ENCODE measurements at places on chromosomes 13 and 19. TPM values are rescaled to one million over a fixed set of nuclear protein-coding genes. Genes with fewer than 3 reads are reported as not detected.

DNA sequence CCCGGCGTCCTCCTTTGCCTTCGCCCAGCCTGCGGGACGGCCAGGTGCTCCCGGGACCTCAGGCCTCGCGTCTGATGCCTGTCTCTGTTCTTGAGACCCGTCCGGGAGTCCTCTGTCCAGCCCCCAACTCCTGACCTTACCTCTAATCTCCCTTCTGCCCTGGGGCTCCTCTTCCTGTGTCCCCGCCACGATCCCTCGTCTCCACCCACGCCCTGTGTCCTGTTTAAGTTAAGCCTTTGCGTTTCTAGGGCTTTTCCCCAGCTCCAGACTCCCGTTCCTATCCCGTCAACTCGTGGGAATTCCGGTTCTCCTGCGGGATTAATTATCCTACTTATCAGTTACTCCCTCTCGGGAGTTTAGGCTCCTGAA, 686 bp downstream of the LENG8 start:
- H3K36me3 ChIP-seq, result peaks cover 49% of the 10 kb centered on the region
- peaks cover 40% of the 10 kb centered on the region for H3K4me1 ChIP-seq
- H3K27ac ChIP-seq, result peak overlapping the region; percentile 95
- H3K4me3 ChIP-seq, result peak overlapping the region; percentile 72
- H3K27me3 ChIP-seq, result no peaks in the 10 kb centered on the region
- no peak for DNase-seq

- H3K36me3 ChIP-seq, result no peaks in the 10 kb centered on the region
- H3K4me1 ChIP-seq, result peaks cover 22% of the 10 kb centered on the region
- peak within 1 kb of the TSS; percentile 55 for H3K4me3 ChIP-seq
- H3K27me3 ChIP-seq, result peaks cover 36% of the 10 kb centered on the region
- no peak within 1 kb of the TSS for H3K27ac ChIP-seq
- DNase-seq, result peak; percentile 69
Measured at GRCh38 chr13:43786766-43787517, at the start of gene ENOX1. Gene ENOX1, minus strand, starts transcription at chr13:43786972.

- H3K4me1 ChIP-seq, result no peaks in the 10 kb centered on the region
- no peak for DNase-seq
- H3K36me3 ChIP-seq, result no peaks in the 10 kb centered on the region
- H3K27me3 ChIP-seq, result no peaks in the 10 kb centered on the region
Measured at GRCh38 chr19:8081569-8082550, 29.3 kb downstream of the CCL25 start.

GRCh38 chr19:9115307-9115813, at the start of gene OR7G1:
Gene OR7G1, minus strand, starts transcription at chr19:9115763. Its CDS starts 0 bp downstream, at chr19:9115763.
- H3K36me3 ChIP-seq, result no peaks in the 10 kb centered on the region
- no peaks in the 10 kb centered on the region for H3K4me1 ChIP-seq
- no peak within 1 kb of the TSS for H3K27ac ChIP-seq
- no peak within 1 kb of the TSS for H3K4me3 ChIP-seq

- H3K27me3 ChIP-seq, result no peaks in the 10 kb centered on the region
- DNase-seq, result no peak
- peak overlapping the region; percentile 84 for H3K27ac ChIP-seq
- peaks cover 35% of the 10 kb centered on the region for H3K4me1 ChIP-seq
- no peaks in the 10 kb centered on the region for H3K36me3 ChIP-seq
- H3K4me3 ChIP-seq, result peak overlapping the region; percentile 86
Measured at GRCh38 chr19:1884719-1885334, 469 bp downstream of the ABHD17A start.

GRCh38 chr13:67538906-67539305, 308.8 kb upstream of the PCDH9 start:
- no peaks in the 10 kb centered on the region for H3K36me3 ChIP-seq
- H3K4me1 ChIP-seq, result no peaks in the 10 kb centered on the region
- no peak overlapping the region for H3K27ac ChIP-seq
- H3K4me3 ChIP-seq, result no peak overlapping the region

DNA sequence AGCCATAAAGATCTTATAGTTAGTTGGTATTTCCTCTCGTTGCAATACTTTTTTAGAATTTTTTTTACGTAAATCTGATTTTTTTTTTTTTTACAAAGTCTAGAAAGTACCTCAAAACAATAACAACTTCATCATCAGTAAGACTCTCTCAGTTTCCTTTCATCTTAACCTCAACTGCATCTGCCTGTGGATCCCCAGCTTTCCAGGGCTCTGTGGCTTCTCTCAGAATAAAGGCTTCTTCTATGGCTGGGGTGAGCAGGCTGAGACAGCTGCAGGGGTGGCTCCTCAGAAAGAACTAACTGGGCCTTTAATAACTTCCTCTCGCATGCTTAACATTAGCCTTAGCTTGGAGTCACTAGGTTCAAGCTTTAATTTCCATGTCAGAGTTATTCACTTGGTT, 4.2 kb downstream of the ZNF506 start:
- no peak overlapping the region for H3K4me3 ChIP-seq
- H3K27me3 ChIP-seq, result no peaks in the 10 kb centered on the region
- H3K36me3 ChIP-seq, result peaks cover 13% of the 10 kb centered on the region
- no peak for DNase-seq
- no peak overlapping the region for H3K27ac ChIP-seq
- H3K4me1 ChIP-seq, result peaks cover 24% of the 10 kb centered on the region

DNA sequence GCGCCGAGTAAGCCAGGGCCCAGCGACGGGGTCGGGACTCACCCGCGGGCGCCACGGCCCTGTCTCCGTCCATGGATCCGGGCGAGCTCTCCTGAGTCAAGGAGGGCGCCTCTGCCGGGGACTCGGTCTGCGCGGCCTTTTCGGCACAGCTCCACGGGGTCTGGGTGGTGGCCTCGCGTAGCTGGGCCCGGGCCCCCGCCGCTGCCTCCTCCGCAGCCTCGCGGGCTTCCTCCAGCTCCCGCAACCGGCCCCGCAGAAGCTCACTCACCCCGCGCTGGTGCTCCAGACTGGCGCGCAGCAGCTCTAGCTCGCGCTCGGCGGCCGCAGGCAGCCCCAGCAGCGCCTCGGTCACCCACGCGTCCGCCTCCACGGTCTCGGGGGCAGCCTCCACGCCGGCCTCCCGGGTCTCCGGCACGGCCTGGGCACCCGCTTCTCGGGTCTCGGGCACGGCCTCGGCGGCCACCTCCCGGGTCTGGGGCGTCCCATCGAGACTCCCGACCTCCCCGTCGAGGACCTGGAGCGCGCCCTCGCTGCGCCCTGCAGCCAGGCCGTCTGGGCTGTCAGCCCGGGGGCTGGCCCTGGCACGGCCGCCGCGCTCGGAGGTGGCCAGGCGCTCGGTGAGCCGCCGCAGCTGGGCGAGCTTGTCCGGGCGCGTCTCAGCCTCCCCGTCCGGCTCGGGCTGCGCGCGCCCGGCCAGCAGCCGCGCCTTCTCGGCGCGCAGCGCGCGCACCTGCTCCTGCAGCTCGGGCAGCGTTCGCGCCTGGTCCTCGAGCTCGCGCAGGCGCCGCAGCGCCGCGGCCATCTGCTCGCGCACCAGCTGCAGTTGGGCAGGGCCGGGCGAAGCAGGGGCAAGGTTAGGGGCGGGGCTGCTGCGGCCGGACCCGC, 8.4 kb downstream of the KANK3 start:
- H3K27ac ChIP-seq, result no peak overlapping the region
- H3K4me1 ChIP-seq, result peaks cover 33% of the 10 kb centered on the region
- peaks cover 18% of the 10 kb centered on the region for H3K27me3 ChIP-seq

CYP4F8 gene
- 2.1 TPM for total RNA-seq

DNA sequence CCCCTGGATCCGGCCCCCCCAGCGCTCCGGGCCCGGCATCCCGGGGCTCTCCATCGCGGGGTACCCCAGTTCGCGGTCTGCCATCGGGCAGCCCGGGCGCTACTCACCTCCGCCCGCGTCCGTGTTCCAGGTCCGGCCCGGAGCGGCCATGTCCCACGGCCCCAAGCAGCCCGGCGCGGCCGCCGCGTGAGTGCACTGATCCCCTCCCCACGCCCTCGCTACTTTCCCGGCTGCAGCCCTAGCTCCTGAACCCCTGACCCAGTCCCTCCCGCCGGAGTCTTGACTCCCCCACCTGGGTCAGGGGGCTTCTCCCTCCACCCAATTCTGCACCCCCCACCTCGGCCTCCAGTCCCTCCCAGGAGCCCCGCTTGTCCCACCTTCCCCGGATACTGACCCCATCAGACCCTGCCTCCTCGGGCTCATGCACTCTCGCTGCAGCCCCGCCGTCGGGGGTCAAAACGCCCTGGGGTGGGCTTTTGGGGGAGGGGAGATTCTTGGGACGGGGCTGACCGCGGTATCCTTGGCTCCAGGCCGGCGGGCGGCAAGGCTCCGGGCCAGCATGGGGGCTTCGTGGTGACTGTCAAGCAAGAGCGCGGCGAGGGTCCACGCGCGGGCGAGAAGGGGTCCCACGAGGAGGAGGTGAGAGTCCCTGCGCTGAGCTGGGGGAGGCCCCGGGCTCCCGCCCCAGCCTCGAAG, 566 bp downstream of the HMG20B start:
- peak overlapping the region; percentile 79 for H3K4me3 ChIP-seq
- H3K36me3 ChIP-seq, result no peaks in the 10 kb centered on the region
- H3K27me3 ChIP-seq, result no peaks in the 10 kb centered on the region
- peaks cover 16% of the 10 kb centered on the region for H3K4me1 ChIP-seq
- H3K27ac ChIP-seq, result peak overlapping the region; percentile 74
- DNase-seq, result peak; percentile 79

CHST8 gene
- 0.64 TPM for total RNA-seq

- H3K4me1 ChIP-seq, result no peaks in the 10 kb centered on the region
- H3K36me3 ChIP-seq, result no peaks in the 10 kb centered on the region
- no peak overlapping the region for H3K27ac ChIP-seq
- H3K27me3 ChIP-seq, result peaks cover 4% of the 10 kb centered on the region
Measured at GRCh38 chr19:4732680-4733114, 9.1 kb upstream of the DPP9 start.

THSD8 gene
- 2.8 TPM for total RNA-seq

DNA sequence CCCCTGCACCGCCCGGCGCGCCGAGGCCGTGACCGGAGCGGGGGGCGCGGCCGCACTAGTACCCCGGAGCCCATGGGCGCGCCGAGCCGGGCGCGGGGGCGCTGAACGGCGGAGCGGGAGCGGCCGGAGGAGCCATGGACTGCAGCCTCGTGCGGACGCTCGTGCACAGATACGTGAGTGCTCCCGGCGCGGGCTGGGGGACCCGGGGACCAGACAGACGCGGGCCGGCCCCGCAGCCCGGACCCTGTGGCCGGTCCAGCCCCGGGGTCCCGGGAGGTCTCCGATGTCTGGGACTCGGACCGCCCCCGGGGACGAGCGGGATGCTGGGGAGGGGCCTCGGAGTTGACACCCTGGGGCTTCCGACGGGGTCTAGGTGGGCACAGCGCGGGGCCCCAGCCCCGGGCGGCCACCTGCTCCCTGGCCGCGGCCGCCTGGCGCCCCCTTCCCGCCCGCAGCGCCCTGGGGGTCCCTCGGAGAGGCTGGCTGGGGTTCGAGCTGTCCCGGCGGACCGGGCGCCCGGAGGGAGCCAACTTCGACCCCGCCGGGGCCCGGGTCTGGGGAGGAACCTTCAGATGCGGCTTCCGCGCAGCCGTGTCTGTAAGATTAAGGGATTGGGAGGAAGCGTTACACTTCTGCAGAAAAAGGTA, 568 bp downstream of the ATP11A start:
- peaks cover 42% of the 10 kb centered on the region for H3K4me1 ChIP-seq
- H3K27ac ChIP-seq, result peak overlapping the region; percentile 97
- no peaks in the 10 kb centered on the region for H3K27me3 ChIP-seq
- H3K4me3 ChIP-seq, result peak overlapping the region; percentile 95
- H3K36me3 ChIP-seq, result peaks cover 5% of the 10 kb centered on the region

MEDAG gene
- 5.5 TPM for total RNA-seq

DNA sequence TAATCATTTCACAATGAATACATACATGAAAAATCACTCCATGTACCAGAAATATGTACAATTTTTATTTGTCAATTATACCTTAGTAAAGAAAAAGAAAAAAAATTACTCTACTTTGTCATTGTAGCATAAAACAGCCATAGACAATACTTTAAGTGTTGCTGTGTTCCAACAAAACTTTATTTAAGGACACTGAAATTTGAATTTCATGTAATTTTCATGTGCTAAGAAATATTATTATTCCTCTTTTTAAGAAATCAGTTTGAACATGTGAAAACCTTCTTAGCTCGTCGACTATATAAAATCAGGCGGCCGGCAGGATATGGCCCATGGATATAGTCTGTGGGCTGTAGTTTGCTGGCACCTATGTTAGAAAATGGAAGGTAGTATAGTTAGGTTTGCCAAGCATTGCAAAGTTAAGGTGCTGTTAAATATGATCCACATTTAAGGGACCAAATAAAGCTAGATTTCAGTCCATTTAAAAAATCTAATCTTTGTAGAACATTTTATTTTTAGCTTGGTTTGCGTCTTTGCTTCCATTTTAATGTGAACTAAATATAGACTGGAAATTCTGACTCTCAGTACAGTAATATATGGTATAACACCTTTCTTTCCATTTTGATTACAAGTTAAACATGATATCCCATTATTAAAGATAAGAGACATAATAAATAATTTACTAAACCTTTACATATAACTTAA, 6.5 kb downstream of the DGKH start:
- DNase-seq, result no peak
- H3K4me1 ChIP-seq, result peaks cover 7% of the 10 kb centered on the region
- no peaks in the 10 kb centered on the region for H3K27me3 ChIP-seq
- H3K4me3 ChIP-seq, result no peak overlapping the region

CD70 gene
- total RNA-seq, result 1.7 TPM

GRCh38 chr19:42216653-42217519, 591 bp downstream of the DEDD2 start:
- peak overlapping the region; percentile 81 for H3K4me3 ChIP-seq
- H3K4me1 ChIP-seq, result peaks cover 38% of the 10 kb centered on the region
- peaks cover 35% of the 10 kb centered on the region for H3K36me3 ChIP-seq
- DNase-seq, result peak; percentile 82

DNA sequence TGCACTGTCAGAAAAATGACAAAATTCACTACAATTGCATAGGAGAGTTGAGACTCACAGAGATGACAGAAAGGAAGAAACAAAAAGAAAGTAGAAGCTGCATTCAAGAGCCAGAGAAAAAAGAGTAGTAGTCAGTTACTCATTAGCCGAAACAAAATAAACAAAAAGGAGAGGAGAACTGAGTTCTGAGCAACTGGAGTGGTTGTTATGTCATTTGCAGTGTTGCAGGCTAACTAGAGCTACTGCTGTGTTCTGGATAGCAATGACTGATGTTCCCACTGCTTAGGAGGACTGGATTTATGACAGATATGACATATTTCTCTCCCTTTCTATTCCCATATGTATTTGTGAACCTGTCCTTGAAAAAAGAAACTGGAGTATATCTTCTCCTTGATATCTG, 482.6 kb downstream of the RFC3 start:
- no peak overlapping the region for H3K27ac ChIP-seq
- no peak overlapping the region for H3K4me3 ChIP-seq
- H3K27me3 ChIP-seq, result no peaks in the 10 kb centered on the region
- H3K36me3 ChIP-seq, result no peaks in the 10 kb centered on the region
